ENCODE measurements at places on chromosomes 2 and 18.

DNA sequence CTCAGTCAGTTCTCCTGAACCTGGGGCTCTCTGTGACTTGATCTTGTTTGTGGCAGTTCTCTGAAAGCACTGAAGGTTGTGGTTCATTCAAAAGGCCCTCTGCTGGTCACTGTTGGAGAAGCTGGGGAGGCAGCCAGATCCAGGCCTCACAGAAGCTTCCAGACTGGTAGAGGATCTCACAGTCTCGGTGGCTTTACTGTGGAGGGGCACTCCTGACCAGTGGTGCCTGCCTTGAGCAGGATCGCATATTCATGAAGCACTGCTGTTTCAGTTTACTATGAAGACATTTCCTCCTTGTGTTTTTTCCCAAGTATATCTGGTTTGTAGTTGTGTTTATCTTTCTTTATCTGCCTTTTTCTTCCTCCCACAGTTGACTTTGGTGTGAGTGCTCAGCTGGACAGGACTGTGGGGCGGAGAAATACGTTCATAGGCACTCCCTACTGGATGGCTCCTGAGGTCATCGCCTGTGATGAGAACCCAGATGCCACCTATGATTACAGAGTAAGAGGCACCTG lies 133.9 kb downstream of the MAP4K4 start:
- DNase-seq: peak; percentile 70

DNA sequence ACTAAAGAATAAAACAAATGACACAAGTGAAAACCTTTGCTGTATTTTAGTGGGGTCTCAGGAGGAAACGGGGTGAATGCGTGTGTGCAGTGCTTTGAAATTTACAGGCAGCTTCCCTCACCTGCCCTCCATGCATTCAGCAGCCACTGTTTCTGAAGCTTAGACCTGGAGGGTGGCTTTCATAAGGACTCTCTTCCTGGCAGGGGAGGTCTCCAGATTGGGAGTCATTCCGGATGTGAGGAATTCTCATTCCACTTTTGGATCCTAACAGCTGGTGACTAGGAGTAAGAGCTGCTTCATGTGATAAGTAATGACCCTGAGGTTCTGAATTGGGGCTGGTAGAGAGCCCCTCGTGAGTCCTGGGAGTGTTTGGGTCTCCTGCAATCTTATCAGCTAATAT lies 192.5 kb downstream of the SH3BP4 start:
- no peak for DNase-seq

GRCh38 chr2:182866461-182867406 lies at the start of gene FRZB:
TSS of gene FRZB (minus strand) at chr2:182866637. CDS start at chr2:182866552, 85 bp downstream.
- no peak for DNase-seq

GRCh38 chr18:49565612-49566011 lies 3.8 kb downstream of the LIPG start:
- no peak for DNase-seq

GRCh38 chr2:62344472-62344871 lies 148.6 kb downstream of the B3GNT2 start:
- no peak for DNase-seq

- DNase-seq: no peak
Measured at GRCh38 chr2:240952496-240953246, 45.7 kb upstream of the SNED1 start.

GRCh38 chr2:217794133-217794986 lies 208.4 kb downstream of the TNS1 start:
- DNase-seq: no peak

DNA sequence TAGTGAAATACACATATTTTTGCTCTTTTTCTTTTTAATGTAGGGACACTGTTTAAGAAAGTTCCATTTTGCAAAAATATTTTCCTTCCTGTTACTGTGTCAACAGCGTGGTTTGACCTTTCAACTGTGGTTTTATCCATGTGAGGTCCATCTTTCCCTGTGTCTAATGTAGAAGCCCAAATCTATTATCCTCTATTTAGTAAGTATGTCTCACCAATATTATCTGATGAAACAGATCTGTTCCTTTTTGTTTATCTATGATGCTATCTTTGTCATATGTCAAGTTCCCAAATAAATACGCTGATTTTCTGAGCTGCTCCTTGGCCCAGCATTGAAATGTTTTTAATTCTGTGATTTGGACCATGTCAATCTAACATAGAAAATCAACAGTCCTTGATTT lies 3.5 kb upstream of the ARHGAP15 start:
- no peak for DNase-seq

- DNase-seq: no peak
Measured at GRCh38 chr2:212147921-212148513, 390.6 kb downstream of the ERBB4 start.

GRCh38 chr2:17522303-17522702 lies 4.1 kb upstream of the RAD51AP2 start:
- DNase-seq: no peak

DNA sequence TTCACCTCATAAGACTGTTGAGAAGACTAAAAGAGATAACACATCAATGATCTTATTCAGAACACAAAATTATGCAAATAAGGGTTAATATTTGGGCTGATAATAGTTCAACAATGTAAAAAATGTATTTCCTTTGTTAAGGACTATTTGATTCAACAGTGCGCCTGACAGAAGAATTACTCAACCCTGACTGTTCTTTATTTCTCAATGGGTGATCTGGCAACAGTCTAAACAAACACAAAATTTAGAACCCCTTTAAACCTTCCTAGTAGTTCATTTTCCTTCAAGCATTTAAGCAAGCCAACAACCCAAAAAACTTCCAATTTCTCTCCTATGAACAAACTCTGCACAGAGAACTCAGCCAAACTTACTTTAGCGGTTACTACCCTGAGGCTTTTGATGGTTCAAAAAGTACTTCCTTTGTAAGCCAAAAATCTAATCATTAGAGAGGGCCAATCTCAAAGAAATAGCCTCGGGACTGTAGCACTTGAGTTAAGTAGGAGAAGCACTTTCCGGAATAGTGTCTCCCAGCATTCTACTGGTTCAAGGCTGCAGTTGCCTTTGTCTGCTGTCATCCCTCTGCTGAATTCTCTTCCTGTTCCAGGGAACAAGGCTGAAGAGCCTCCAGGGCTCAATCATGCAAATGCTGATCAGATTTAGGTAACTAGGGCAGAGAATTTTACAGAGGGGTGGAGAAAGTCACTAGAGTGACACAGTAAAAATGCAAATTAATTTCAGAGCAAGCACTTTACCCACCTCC lies 40.9 kb upstream of the MAPK4 start:
- DNase-seq: no peak

DNA sequence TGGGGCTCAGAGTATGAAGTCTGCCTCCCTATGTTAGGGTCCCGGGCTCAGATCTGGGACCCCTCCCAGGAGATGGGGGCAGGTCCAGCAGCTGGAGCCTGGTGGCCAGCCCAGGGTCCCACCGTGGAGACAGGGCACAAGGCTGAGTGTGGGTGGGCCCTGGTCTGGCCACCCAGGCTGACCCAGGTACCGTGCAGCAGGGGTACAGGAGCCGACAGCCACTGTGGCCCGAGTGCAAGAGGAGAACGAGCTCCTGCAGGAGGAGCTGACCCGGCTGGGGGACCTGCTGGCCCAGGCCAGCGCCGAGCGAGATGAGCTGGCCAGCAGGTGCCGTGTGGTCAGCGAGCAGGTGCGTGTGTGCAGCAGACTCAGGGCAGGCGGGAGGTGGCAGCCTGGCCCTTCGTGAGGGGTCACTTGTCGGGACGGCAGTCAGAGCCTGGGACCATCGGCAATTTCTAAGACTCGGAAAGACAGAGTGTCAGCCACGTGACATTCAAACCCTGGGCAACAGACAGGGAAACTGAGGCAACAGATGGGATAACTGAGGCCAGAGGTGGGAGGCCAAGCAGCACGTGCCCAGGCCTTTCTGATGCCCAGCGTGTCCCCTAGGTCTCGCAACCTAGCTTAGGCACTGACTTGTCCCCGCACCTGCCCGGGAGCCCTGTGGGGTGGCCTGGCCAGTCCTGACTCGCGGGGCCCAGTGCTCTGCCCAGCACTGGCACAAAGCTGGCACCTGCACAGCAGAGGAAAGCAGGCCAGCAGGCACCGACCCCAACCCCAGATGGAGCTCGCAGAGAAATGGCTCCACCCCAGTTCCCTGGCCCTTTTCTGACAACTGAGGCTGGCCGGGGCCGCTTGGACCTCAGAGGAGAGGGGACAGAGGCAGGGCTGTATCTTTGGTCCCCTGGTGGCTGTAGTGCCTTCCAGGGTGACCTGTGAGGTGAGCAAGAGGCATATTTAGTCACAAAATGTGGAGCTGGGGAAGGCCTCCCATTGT lies 13.9 kb downstream of the CROCC2 start:
- no peak for DNase-seq

DNA sequence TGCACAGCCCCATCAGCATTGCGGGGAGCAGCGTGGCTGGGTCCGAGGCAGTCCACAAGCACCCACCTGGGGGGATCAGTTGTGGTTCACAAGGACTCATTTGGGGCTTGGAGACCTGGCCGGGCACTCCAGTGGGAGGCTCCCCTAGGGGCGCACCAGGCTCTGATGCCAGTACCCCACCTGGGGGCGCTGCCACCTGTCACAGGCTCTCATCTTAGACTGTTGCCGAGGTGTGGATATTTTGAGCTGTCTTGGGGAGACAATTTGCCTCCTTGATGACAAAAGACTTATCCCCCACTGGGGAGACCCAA lies 3.0 kb downstream of the ADRA2B start:
- DNase-seq: no peak

DNA sequence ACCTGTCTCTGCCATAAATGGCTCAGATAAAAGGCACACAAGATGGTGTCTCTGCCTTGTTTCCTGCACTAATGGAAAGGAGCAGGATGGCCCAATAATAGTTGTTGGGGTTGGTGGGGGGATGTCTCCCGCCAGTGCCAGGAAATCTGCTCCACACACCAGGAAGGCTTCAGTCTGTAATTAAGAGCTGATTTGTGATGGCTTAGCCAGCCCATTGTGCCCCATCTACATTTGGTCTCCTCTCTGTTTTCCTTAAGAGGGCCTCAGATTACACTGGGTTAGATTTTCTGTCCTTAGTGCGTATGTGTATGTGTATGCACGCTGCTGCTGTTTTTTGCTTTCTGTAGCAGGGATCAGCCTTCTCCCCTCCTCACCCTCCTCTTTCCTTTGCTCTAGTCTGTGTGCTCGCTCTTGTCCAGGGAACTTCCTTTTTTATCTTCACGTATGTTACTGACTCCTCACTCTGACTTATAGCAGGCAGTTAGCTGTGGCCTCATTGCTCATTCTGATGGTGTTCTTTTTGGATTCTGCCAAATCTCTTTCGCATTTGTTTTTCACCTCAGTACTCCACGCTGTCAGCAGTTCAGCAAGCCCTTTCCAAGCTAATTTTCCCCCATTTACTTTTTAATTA lies 33.4 kb upstream of the MGAT5 start:
- DNase-seq: no peak

GRCh38 chr2:11798701-11799435 lies 52.4 kb downstream of the LPIN1 start:
- no peak for DNase-seq

GRCh38 chr18:45896991-45897390 lies 70.1 kb downstream of the EPG5 start:
- DNase-seq: no peak

GRCh38 chr2:62870966-62871365 lies 165.5 kb downstream of the EHBP1 start:
- DNase-seq: no peak

GRCh38 chr2:231172025-231172424 lies 26.4 kb upstream of the ARMC9 start:
- DNase-seq: no peak

DNA sequence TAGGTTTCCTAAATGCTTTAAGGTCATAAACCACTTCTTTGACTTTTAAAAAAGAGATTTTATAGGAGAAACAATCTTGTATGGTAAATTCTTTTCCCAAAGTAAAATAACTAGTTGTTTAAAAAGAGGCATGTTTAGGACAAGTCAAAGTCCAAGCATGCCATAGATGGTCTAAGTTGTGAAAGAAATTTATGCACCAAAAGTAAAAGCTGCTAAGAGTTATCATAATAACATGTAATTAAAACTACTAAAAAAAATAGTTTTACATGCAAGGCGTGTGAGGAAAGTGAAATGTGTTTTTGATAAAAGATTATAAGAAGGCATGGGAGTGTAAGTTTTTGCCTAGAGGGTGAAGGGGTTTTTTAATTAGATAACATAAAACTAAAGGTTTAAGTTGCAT lies 22.5 kb downstream of the FAM210A start:
- DNase-seq: no peak

DNA sequence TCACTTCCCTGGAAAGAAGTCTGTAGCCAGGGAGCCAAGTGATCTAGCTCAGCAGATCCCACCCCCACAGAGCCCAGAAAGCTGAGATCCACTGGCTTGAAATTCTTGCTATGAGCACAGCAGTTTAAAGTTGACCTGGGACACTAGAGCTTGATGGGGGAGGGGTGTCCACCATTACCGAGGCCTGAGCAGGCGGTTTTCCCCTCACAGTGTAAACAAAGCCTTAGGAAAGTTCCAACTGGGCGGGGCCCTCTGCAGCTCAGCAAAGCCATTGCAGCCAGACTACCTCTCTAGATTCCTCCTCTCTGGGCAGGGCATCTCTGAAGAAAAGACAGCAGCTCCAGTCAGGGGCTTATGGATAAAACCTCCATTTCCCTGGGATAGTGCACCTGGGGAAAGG lies 887.2 kb upstream of the LRATD1 start:
- no peak for DNase-seq

GRCh38 chr2:183740241-183740640 lies 616.0 kb downstream of the NUP35 start:
- DNase-seq: no peak

- DNase-seq: peak; percentile 25
Measured at GRCh38 chr2:85853499-85854165, 35.2 kb downstream of the ST3GAL5 start.

GRCh38 chr18:74336656-74337055 lies 21.0 kb downstream of the C18orf63 start:
- no peak for DNase-seq

- DNase-seq: no peak
Measured at GRCh38 chr2:45241061-45241561, 231.9 kb upstream of the SIX2 start.

DNA sequence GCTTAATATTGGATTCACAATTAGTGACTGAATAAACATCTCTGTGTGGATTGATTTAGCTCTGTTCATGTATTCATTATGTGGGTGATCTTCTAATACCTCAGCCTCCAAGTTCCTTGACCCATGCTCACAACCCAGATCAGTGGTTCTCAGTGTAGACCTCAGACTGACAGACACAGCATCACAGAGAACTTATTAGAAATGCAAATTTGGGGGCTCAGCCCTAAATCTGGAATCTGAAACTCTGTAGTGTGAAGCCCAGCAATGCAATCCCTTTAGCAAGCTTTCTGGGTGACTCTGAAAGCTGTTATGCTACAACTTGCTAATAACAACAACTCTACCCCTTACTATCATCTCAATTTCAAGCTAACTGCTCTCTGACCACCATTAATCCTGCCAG lies 273.1 kb upstream of the FANCL start:
- DNase-seq: no peak
